Activated T-helper 1 cell treated with anti-CD3 and anti-CD28 coated beads, Interleukin-12 subunit alpha, Interleukin-12 subunit beta, Interleukin-2, Interleukin-4 antibody, amounts not matched to agents 30 ng/mL and 10 ng/mL and 1 ng/mL, durations not matched to agents 14 hours and 24 hours and 36 hours (primary cell): ENCODE measurements at places on chromosomes 2 and 18.

DNA sequence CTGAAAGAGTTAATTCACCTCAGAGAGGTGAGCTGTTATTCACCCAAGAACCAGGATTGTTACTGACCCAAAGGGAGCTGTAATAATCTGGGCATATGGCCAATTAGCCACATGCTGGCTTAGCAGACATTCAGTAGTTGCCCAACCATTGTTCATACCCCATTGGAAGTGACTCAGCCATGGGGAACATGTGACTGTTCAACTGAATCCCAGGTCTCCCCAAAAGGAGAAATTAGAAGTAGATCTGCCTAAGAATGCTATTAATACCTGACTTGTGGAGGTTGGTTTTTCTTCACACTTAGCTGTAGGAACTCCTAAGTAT, 272.6 kb upstream of the UBE2E3 start:
- DNase-seq = no peak

DNA sequence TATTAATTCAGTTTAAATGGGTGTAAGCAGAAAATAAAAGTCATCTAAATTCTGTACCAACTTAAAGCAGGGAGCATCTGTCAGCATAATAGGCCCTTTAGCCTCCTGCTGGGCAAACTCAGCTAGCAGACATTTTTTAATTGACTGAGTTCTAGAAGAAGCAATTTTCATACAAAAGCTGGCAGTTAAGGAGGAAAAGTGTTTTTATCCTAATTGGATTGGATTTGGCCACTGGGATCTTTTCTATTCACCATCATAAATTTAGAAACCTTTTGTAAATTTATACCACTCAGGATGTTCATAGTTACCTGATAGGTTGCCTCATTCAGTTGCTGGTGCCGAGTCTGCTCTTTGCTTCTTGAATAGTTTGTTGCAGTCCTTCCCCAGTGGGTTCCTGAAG, 262.7 kb upstream of the FSIP2 start:
- no peak for DNase-seq

- DNase-seq = peak; percentile 33
These were observed 5.3 kb upstream of the NEU4 start for GRCh38 chr2:241803387-241804325.

DNA sequence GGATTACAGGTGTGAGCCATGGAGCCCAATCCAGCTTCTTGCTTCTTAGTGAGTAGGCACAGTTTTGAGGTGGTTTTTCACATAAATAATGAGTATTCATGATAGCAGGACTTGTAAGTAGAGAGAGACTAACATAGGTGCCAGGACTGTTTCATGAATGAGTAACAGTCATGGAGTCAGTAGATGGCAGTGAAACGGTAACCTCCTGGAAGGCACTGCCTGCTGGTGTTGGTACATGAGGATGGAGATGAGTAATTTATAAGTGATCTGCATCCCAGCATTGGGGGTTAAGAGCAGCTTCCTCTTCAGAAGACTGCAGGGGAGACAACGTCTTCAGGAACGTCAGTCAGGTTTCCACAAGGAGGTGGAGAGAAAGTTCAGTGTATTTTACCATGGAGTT, 143.8 kb downstream of the HAUS1 start:
- no peak for DNase-seq

GRCh38 chr2:12694990-12695774, 21.6 kb upstream of the TRIB2 start:
- DNase-seq = no peak

- no peak for DNase-seq
These were observed 47.2 kb upstream of the PMAIP1 start for GRCh38 chr18:59852548-59852947.
